ENCODE measurements at places on chromosomes 2 and 18.
A peak's percentile ranks its signal among the peaks of the same experiment; 100 is the strongest.

- DNase-seq, result no peak
Measured at GRCh38 chr2:10501980-10502802, 54.1 kb upstream of the ODC1 start.

- DNase-seq, result no peak
Measured at GRCh38 chr2:215748446-215748845, 264.9 kb downstream of the MREG start.

GRCh38 chr2:179758636-179759035 lies 102.8 kb downstream of the ZNF385B start:
- no peak for DNase-seq

DNA sequence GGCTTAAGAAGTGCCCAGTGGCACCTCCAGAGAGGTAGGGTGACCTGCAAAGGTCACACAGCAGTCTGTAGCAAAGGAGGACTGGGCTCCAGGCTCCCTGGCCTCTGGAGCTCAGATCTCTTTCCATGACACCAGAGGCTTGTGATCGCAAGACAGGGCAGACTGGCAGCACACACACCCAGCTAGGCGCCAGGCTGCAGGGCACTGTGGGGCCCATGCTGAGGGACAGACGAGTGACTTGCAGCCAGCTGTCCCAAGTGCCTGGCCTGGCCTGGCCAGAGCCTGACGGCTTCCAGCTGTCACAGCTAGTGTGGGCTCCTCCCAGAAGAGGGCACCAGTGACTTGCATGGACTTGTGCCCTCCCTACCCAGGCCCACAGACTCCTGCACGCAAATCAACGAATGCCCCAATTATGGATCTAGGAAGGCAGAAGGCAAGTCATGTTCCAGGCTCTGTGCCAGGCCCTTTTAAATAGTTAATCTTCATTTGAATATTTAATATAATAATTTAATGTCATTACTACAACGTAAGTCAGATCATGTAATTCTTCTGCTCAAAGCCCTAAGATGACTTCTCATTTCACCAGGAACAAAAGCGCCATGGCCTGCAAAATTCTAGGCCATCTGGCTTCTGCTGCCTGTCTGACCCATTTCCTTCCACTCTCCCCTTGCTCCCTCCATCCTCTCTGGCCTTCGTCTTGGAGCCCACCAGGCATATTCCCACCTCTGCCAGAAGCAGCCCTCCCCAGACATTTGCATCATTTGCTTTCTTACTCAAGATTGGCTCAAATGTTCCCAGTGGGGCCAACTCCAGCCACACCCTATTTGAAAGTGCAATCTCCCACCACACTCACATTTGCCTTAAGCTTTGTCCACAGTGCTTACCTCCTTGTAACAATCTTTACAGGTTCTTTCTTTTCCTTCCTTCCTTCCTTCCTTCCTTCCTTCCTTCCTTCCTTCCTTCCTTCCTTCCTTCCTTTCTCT lies 3.7 kb upstream of the SPEG start:
- DNase-seq, result no peak

DNA sequence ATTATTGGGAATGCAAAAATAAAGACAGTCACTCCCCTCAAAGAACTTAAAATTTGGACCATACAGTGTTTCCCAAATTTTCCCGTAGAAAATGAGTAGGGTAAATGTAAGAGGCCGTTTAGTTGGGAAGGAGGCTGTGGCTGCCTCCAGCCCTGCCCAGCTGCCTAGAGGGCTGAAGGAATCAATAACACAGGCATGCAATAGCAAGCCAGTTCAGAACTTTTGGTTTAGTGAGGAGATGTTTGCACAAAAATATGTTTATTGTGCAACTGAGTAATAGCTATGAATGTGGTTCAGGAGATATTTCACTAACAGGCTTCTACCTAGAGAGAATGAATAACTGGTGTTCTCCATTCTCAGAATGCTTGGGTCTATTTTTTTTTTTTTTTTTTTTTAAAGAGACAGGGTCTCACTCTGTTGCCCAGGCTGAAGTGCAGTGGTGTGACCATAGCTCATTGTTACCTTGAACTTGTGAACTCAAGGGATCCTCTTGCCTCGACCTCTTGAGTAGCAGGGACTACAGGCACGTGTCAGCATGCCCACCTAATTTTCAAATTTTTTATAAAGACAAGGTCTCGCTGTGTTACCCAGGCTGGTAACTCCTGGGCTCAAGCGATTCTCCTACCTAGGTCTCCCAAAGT lies 23.6 kb downstream of the UGP2 start:
- DNase-seq, result no peak

DNA sequence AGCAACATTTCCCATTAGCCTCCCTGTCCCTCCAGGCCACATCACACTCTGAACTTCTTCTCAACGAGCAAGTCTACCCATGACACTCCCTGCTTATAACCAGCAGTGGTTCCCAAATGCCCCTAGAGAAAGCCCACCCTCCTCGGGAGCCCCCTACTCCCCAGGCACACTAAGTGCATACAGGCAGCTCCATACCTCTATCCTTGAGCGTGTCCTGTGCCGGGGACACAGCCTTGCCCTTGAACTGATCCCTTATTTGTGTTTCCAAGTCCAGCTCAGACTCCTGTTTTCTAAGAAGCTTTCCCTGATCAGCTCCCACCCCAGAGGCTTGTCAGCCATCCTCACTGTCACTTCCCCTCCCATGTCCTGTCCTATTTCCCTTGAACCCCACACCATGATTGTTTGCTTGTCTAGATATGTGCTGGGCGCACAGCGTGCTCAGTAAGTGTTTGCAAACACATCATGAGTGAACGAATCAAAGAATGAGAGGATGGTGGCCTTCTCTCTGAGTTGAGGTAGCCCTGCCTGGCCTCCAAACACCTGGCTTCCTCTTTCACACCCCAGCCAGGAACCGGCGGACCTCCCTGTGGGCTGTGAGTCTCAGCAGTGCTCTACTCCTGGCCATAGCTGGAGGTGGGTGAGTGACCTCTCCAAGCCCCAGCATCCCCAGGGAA lies 2.1 kb downstream of the TEX51 start:
- no peak for DNase-seq

- no peak for DNase-seq
Measured at GRCh38 chr2:152089238-152089637, 9.6 kb downstream of the CACNB4 start.

- no peak for DNase-seq
Measured at GRCh38 chr2:235583925-235584637, 90.2 kb downstream of the AGAP1 start.

DNA sequence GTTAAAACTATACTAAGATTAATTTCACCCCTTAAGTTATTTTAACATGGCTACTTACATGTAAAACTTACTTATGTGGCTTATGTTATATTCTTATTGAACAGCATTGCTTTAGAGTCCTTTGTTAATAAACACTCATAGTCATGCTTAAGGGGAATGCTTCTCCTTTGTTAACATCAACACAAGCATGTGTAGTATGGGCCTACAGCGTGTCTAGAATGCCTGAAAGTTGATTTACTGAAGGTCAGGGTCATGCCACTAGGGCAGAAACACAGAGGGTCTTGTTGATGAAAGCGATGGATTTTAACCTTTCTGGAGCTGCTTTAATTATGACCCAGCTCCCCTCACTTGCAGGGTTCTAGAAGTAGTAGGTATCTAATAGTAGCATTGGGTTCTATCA lies 159.8 kb upstream of the DLX2 start:
- no peak for DNase-seq

DNA sequence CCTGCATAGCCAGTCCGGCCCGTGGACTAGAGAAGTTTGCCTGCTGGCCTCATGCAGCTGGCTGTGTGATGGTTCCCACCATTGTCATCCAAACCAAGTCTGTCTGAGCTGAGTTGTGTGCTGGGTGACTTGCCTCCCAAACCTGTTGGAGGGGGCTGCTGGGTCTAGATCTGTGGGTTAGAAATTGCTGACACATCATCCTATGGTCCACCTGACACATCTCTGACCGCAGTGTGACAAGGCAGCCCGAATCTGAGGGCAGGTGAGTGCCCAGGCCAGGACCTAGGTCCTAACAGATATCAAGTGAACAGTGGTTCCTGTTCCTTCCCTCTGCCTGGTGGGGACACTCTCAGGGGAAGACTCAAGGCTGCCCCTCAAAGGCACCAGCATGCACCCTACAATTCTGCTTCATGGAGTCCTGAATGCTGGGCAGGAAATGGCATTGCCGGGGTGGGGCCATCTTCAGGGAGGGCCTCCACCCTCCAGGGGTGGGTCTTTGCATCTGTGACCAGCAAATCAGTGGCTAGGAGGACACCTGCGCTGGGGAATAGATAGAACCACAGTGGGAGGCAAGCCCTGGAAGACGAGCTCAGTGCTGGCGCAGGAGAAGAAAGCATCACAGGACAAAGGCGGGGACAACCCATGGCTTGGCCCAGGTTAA lies 117.9 kb upstream of the ID2 start:
- DNase-seq, result no peak

DNA sequence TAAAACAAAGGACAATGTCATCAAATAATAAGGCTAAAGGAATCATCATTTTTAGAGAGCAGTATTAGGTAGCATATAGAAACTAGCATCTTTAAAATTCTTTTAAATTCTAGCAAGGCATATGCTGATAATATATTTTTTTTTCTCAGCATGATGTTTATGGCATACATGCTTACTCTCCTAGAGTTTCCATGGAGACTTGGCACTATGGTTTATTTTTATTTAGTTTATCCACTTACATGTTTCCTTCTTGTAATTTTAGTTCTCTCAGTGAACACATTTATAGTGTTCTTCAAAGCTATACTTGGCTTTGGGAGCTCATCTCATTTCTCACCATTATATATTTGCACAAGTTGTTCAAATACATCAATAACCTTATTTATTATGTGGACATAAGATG lies 413.8 kb upstream of the LINC00305 start:
- DNase-seq, result no peak

DNA sequence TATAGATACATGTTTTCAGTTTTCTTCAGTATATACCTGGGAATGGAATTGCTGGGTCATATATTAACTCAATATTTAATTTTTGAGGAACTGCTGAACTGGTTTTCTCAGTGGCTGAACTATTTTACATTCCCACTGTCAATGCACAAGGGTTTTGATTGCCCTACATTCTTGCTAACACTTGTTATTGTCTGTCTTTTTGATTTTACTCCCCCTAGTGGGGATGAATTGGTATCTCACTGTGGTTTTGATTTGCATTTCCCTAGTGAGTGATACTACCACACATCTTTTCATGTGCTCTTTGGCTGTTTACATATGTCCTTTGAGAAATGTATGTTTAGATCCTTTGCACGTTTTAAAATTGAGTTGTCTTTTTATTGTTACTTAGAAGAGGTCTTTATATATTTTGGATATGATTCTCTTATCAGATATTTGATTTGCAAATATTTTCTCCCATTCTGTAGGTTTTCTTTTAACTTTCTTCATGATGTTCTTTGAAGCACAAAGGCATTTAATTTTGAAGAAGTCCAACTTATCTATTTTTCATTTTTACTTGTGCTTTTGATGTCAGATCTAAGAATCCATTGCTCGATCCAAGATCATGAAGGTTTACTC lies 36.2 kb downstream of the ASB1 start:
- DNase-seq, result peak; percentile 19

DNA sequence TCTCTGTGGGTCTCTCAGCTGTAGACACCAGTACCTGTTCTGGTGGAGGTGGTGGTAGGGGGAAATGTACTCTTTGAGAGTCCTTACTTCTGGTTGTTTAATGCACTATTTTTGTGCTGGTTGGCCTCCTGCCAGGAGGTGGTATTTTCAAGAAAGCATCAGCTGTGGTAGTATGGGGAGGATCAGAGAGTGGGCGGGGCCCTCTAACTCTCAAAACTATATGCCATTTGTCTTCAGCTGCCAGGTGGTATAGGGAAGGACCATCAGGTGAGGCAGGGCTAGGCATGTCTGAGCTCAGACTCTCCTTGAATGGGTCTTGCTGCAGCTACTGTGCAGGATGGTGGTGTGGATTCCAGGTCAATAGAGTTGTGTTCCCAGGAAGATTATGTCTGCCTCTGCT lies 1100.8 kb downstream of the CNTNAP5 start:
- DNase-seq, result no peak

DNA sequence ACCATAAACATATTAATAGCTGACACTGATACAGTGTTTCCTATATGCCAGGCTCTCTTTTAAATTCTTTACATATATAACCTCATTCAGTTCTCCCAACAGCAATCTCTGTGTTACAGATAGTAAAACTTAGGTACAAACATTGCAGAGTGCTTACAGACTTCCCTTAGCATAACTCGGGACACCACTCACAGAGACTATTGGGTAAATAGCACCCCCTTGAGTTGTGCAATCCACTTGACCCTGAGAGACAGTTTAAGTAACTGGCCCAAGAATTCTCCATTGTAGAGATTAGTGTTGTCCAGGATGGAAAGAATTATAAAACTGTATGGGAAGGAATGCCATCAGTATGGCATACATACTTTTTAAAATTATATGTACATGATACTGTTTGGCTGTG lies 110.1 kb downstream of the POLE4 start:
- DNase-seq, result no peak

DNA sequence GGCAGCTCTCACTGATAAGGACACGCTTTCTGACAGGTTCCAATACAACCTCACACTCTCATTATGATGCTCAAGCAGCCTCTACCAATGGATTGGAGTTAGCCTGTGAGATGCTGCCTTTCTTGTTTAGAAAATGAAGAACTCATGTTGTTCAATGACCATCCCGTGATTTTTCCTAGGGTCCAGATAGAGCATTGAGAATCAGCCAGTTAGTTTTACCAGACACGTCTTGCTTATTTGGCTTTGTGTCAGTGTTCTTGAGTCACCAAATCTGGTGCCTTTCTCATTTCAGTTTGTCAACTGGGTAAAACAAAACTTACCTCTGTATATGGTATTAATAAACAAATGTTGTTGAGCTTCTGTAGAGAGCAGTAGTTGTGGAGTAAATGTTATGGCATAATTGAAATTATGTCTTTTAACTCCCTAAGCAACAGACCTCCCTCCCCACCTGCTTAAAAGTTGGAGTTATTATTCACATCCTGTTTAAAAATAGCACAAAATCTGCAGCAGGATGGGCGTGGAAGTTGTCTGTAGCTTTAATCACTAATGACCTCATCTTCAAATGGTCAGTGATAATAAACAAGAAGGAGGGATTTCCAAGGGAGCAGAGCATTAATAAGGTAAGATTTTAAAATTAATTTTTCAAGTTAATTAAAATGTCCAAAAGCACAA lies 167.3 kb downstream of the HRH4 start:
- no peak for DNase-seq

DNA sequence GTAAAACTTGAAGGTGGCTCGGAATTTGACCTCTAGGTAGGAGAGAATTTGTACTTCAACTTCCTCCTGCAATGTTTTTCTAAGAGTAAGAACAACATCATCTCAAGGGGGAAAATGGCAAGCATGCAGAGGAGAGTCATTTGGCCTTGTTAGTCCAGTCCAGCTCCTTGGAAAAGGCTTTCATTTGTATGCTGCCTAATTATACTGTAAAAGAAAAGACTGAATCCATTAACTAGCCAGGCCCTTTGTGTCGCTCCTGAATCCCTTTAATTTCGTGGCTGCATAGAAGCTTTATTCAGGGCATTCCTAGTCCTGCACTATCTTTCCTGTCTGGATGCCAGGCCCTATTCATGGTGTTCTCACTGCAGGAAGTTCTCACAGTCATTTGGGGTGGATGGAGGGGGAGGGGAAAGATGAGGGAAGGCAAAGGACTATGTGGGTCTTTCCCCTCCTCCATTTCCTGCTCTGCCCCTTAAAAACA lies 36.0 kb downstream of the PHLPP1 start:
- DNase-seq, result no peak

Measured in NCI-H2029 (cell line).